OCI-M1 (cell line): ENCODE measurements at places on chromosomes 3 and 15.

- DNase-seq: no peak
These were observed at the start of gene GRM2 for GRCh38 chr3:51706788-51707731. Gene GRM2, plus strand, starts transcription at chr3:51707068. Its CDS starts 1,916 bp downstream, at chr3:51708984.

DNA sequence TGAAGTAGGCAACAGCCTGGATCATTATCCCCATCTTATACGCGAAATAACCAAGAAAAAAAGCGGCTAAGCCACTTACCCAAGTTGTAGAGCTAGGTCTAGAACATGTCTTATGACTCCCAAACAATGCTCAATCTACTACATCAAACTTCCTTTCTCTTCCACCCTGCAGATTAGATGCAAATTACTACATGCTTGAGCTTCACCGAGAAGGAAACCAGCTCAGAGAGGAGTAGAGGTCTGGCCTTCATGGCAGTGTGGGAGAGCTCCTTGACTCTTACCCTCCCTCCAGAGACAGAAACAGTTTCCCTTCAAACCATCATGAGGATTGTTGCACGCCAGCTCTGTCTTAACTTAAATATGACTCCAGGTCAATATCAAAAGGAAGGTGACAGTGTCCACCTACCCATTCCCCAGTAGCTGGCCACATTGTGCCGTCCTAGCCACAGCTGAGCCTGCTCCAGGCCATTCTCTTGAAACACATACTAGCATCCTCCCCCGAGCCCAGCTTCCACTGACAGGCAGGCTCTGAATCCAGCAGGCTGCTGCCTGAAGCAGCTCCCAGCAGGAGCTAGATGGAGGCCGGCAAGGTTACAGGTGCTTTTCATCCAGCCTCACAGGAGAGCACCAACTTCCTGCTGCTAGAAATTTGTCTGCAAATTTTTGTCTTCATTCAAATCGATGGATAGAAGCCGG is 56.8 kb downstream of the CPN2 start:
- no peak for DNase-seq

DNA sequence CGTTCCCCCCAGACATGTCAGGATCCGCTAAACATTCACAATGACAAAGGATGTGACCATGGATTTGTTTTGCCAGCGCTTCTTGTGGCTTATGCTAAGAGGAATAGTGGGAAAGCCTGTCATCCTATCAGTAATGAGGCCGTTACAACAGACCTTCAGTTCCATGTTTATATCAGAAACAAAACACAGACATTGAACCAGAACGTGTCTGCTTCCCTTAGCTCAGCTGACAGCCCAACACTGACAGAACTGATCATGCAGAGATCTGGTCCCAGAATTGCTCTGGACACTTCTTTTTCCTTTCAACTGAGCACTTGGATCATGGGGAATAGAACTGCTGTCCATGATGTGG is 58.3 kb upstream of the MYZAP start:
- DNase-seq: no peak

DNA sequence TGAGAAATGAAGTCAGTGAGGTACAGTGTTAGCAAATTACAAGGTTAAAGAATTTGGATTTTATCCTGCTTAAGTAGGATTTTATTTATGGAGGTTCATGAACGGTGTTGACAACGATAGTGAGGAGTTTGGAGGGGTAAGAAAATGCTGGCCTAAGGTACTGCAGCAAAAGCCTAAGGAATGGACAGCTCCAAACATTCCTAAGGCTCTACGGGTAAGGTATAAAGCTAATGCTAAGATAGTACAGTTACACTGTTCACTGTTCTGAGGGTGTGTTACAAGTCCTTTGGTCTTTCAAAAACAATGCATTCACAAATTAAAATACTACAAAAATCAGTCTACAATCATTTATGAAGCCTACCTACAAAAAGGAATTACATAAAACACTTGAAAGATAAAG is 7.3 kb downstream of the MTMR10 start:
- no peak for DNase-seq

DNA sequence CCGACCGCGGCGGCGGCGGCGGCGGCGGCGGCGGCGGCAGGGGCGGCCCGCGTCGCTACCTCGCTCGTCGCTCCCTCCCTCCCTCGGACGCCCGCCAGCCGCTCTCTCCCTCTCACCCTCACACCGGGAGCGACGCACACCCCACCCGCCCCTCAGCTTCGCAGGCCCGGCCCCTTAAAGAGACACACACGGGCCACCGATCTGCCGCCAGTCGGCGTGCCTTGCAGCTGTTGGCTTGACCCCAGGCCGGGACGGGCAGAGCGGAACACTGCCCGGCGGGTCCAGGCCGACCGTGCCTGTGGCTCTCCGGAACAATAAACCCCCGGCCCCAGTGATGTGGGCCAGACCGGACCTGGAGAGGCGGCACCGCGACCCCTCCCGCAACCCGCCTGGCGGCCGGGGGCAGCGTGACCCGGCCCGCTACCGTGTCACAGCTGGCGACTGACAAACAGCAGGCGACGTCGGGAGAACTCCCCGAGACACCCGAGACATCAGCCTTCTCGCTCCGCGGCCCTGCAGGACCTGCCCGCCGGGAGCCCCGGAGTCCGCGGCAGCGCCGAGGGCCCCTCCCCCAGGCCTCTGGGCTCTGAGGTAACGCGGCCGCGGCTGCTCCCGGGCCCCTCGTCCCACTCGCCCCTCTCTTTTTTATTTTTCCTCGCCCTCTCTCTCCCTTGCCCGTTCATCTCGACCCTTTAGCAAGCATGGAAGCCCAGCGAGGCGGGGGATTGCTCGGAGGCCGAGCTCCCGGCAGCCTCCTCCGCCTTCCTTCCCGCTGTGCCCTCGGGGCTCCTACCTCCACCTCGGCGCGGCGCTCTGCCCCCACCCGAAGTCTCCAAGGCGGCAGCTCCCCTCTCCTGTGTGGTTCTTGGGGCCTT is at the start of gene SETD2:
Gene SETD2 (minus strand): TSS at position 107 of the 875 bp plus-strand sequence. CDS start 189 bp downstream, outside the sequence.
- DNase-seq: peak; percentile 96

DNA sequence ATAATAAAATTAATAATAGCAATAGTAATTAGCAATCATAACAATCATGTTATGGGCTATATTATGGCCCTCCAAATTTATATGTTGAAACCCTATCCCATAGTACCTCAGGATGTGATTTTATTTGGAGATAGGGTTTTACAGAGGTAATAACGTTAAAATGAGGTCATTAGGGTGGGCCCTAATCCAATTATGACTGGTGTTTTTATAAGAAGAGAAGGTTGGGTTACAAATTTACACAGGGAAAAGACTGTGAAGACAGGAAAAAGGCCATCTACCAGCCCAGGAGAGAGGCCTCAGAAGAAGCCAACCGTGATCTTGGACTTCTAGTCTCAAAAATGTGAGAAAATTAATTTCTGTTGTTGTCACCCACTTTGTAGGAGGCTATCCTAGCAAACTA is 353.1 kb downstream of the CHL1 start:
- DNase-seq: no peak

DNA sequence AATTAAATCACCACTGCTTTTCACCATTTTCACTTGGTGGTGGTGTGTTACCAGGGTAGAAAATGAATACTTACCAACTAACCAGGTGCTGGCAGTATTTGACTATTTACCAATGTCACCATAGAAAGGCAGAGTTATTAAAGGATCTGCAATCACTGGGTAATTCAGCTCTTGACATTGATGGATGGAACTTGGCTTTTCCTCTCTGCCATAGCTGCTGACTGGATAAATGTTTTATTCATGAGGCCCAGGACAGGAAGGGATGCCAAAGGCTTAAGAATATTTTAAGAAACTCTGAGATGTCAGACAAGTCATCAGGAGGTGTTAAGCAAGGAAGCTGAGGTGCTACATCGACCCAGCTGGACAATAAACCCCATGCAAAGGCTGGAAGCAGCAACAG is 495.5 kb upstream of the CFAP20DC start:
- DNase-seq: no peak

GRCh38 chr15:45539680-45540079 is 17.1 kb upstream of the SLC30A4 start:
- DNase-seq: no peak

DNA sequence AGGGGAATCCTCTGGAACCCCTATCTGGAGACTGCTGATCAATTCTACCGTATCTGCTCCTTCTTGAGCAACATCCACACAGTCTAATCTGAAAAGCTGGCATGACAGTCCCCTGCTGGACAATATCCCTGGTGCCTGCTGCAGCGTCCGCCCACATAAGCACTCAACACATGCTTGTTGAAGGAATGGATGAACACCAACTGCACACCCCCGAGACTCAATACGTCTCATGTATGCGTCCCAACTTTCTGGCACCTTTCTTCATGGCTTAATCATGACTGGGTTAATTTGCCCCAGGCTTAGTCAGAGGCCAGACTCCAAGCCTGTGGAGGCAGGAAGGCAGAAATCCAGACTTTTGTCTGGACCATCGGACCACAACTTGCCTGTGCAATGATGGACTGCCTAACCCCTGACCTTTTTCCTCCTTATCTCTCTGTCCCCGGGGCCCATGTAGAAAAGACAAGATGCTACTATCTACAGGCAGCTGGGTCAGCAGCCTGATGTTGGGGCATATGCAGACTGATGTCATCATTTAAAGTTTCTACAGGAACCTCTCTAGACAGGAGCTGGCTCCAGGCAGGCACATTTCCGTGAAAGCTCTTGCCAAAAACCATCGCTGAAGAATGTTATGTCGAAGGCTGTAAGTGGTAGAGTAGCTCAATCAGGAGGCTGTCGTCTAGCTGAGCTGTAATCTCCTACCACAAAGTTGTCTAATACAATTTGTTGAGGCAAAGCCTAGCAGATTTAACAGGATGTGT is 114.1 kb upstream of the TPM1 start:
- peak; percentile 14 for DNase-seq

GRCh38 chr15:27714675-27715074 is 384.4 kb downstream of the OCA2 start:
- DNase-seq: no peak
